ENCODE measurements at places on chromosomes 13 and 19.

DNA sequence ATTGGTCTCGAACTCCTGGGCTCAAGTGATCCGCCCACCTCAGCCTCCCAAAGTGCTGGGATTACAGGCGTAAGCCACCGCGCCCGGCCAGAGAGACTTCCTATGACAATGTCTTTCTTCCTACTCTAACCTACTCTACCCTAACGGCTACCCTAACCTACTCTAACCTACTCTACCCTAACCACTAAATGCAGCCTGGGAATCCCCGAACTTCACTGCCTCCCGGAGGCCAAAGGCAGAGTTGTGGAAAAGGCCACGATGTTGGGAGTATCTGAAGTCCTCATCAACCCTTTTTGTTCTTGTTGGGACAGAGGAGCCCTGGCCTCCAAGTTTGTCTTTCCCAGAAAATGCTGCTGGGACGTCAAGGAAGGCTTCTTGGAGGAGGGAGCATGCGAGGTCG lies 967 bp upstream of the NR2C2AP start:
- DNase-seq = no peak

DNA sequence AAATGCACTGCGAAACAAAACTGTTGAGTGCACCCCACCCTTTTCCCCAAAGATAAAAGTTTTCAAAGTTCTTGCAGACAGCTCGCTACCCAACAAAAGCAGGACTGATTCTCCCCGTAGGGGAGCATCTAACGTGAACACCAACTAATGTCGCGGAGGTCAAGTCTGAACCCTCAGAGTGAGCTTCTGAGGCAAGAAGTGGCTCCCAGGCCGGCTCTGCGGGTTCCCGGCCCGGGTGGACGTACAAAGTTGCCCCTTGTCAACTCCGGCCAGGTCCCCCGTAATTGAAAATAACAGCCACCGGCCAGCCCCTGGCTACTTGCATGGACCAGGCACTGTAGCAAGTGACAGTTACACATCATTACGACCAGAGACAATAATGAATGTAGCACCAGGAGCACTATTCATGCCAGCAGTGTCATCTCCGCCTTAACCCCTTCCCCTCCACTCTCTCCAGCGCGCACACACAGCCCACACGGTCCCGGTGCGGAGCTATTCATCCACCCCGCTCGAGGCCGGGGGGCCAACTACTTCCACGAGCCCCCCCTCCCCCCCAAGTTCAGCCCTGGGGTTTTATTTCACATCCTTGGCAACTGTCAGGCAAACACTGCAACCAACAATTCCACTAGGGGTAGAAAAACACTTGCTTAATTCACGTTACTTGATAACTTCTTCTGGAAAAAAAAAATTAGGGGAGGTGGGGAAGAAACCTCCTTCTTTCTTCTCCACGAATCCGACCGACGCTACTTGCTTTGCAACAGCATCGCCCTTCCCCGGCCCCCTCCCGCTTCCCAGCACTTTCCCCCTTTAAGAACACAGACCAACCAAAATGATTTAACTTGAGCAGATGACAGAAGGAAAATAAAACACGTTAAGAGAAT lies 1.2 kb downstream of the KLF12 start:
- DNase-seq = peak; percentile 62

DNA sequence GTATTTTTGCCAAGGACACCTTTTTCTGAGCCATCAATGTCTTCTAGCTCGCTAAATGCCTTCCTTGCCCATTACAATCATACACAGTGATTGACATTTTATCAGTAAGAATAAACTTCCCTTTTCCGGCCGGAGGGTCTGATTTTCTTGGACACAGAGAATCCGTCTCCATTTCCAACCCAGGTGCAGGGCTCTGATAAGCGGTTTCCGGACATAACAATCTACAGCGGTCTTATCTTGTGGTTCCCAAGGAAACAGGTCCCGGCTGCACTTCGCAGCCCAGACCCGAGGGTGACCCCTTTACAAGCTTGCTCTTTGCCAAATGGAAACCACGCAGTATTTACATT lies 5.1 kb upstream of the ZNF77 start:
- no peak for DNase-seq

GRCh38 chr13:102472650-102473049 lies 70.8 kb upstream of the FGF14 start:
- no peak for DNase-seq

- no peak for DNase-seq
Measured at GRCh38 chr13:30810261-30810701, 74.9 kb downstream of the ALOX5AP start.

DNA sequence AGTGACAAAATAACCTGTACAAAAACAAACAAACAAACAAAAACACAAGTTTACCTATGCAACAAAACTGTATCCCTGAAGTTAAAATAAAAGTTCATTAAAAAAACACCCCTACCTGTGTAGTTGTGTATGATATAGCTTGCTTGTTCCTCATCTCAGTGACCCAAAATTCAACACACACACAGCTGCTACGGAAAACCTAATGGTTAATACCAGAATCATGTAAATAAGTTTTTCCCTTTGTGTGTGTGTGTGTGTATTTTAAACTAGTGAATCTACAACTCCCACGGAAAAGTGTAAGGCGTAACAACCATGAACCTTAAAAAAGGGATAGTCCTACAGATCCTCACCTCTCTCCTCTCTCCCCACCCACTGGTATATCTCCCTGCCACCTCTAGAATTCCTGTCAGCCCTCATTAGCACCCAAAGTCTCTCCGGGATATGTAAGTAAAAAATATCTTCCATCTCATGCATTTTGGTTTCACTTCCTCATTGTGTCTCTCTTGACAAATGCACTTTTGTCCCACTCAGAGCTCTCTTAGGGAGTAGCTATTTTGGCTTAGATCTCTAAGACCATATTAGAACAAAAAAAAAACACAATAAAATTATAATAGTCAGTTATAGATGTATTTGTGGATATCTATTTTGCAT lies 2236.5 kb downstream of the PCDH9 start:
- DNase-seq = no peak

- no peak for DNase-seq
Measured at GRCh38 chr19:8115805-8116396, 33.5 kb downstream of the FBN3 start.
